ENCODE measurements at places on chromosomes 5 and 9. TPM values are rescaled to one million over a fixed set of nuclear protein-coding genes. Genes with fewer than 3 reads are reported as not detected.

DNA sequence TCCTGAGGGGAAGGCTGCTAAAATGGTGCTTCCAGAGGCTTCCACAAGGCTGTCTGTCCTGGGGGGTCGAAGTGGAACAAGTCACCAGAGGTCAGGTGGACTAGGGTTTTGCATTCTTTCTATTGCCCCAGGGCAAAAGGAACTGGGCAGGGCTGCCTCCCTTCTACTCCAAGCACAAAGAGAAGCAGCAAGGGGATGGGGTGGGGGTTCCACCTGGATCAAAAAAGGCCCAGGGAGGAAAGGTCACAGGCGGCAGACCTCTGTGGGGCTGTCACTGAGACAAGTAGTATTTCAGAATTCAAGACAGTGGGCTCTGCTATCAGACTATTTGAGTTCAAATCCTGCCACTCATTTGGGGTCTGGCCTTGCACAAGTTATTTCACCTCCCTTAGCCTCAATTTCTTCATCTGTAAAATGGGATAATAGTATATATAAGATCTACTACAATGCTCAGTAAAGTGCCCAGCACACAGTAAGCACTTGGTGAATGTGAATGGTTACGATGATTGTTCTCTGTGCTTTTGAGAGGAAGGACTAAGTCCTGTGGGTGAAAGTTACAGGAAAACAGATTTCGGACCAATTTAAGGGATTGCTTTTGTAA, 1.9 kb upstream of the ARSI start:
- no peak for DNase-seq

DNA sequence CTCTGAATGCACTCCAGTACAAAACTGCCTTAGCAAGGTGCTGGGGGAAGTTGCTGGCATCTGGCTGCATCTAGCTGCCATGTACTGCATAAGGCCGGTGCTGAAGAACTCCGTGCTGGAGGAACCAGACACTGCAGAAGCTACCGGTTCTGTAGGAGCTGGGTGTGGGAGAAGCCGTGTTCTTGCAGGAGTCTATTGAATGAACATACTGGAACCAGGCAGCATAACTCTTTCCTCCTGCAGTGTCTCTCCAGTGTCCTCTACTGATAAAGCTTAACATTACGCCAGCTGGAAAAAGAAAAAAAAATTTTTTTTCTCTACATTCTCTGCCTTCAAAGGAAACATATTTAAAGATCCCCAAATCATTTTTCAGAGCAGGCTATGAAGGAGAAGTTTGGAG, 38.5 kb downstream of the VPS13A start:
- no peak for DNase-seq

DNA sequence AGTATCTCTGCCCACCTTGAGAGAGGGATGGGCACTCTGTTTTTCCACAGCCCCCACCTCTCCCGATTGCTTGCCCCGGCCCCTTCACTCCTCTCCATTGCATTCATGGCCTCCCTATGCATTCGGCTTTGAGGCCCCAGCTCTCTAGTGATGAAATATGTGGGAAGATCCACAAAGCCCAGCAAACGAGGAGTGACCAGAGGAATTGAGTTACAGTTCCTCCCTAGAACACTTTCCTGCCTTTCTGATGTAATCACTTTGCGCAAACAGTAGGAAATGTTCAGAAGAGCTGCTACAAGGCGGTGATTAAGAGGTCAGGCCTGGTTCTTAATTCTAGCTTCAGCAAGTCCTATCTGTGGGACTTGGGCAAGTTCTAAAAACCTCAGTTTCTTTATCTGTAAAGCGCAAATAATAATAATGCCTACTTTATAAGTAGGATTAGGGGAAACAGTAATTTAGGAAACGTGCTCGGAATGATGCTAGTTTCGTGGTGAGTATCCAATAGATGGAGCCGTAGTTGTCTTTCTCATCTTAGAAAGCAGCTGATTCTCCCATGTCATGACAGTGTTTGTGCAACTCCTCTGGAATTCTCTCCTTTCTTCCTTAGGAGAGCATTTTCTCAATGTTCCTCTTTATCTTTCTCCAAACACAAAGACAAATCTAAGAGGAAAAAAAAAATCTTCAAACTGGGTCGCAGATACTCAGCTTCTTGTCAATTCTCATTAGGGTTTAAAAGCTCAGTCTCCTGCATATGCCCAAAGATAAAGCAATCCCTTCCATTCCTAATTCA, 99.5 kb upstream of the MSX2 start:
- no peak for DNase-seq

DNA sequence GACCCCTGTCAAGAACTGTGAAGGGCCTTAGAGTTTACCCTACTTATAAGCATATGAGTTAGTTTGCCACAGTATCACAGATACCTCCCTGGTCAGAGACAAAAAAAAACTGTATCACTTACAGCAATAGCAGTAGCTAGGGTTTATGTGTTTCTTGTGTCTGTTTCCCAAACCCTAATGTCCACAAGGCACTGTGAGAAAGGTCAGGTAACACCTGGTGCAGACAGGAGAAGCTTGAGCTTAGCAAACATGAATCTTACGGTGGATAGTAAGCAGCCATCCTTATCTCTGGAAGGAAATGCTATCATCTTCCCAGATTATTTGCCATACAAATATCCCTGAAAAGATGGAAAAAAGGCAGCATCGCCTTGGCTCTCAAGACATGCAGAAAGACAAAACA, 208.5 kb upstream of the KCNN2 start:
- DNase-seq, result no peak

GRCh38 chr9:109699019-109699418, 81.0 kb upstream of the PALM2AKAP2 start:
- DNase-seq, result no peak

GDF9 gene
- 0.88 TPM for polyA plus RNA-seq

PPP3R2 gene
- not detected for polyA plus RNA-seq

Measured in adrenal gland (tissue), 19 donors.